ENCODE measurements at places on chromosomes 4 and X. TPM values are rescaled to one million over a fixed set of nuclear protein-coding genes. Genes with fewer than 3 reads are reported as not detected.

Gene OPRPN
- not detected for total RNA-seq

Gene GPR173
- total RNA-seq: 0.56 TPM

Gene DRP2
- total RNA-seq: not detected

Gene F8
- total RNA-seq: 37.5 TPM

Gene FRMPD4
- total RNA-seq: 0.15 TPM

Gene ARR3
- total RNA-seq: not detected

Gene AFAP1
- total RNA-seq: 21.0 TPM

Gene MEPE
- total RNA-seq: not detected

DNA sequence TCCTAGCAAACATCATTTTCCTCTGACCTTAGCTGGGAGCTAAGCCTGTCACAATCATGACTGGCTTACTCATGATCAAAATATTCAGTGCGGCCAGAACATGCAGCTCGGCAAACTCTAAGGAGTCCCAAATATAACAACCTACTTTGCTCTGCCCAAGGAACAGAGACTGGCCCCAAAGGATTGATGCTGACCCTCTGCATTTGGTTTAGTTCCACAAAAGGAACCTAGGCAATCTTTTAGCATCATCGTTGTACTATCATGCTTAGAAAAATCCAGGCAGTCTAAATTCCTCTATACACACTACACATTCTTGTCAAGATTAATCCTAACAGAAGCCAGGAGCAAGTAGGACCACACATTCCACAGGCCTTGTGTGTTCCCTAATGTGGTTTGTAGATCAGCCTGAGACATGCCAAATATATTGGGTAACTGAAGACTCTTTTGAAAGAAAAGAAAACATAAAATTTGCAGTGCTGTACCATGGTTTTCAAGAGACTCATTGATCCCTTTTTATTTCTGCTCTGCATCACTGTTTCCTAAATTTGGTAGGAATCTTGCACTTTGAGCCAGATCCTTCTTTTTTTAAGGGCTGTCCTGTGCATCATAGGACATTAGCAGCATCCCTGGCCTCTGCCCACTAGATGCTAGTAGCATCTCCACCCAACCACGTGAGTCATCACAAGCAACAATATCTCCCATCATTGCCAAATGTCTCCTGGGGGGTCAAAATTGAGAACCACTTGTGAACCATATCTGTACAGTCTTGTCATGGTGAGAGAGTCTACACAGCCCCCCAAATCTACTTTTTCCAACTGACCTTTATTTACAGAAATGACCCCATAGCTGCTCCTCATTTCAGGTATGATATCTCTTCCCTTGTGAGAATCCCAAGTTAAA is 17.6 kb upstream of the CC2D2A start:
- no peak overlapping the region for H3K27ac ChIP-seq
- no peaks in the 10 kb centered on the region for H3K27me3 ChIP-seq
- H3K4me1 ChIP-seq: peaks cover 32% of the 10 kb centered on the region
- H3K36me3 ChIP-seq: no peaks in the 10 kb centered on the region
- H3K4me3 ChIP-seq: no peak overlapping the region

GRCh38 chr4:137532869-137533236 is 559 bp upstream of the PCDH18 start:
- H3K4me3 ChIP-seq: peak overlapping the region; percentile 60
- no peaks in the 10 kb centered on the region for H3K27me3 ChIP-seq
- peak overlapping the region; percentile 72 for H3K27ac ChIP-seq

DNA sequence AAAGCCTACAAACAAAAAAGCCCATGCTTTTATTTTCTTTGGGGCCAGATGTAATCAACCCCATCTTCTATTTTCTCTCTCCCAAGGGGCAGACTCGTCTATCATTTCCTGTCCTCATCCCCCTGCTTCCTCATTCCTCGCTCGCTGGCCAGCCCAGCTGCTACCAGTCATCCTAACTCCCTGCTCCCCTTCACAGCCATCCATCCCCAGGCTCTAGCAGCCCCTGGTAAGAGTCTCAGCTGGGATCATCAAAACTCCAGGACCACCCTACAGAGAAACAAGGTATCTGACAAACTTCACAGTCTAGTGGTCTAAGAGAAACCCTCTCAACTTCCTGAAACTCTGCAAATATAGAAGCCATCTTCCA is 23.6 kb downstream of the SH3KBP1 start:
- no peaks in the 10 kb centered on the region for H3K27me3 ChIP-seq
- DNase-seq: no peak
- H3K4me3 ChIP-seq: no peak overlapping the region
- peaks cover 15% of the 10 kb centered on the region for H3K4me1 ChIP-seq

DNA sequence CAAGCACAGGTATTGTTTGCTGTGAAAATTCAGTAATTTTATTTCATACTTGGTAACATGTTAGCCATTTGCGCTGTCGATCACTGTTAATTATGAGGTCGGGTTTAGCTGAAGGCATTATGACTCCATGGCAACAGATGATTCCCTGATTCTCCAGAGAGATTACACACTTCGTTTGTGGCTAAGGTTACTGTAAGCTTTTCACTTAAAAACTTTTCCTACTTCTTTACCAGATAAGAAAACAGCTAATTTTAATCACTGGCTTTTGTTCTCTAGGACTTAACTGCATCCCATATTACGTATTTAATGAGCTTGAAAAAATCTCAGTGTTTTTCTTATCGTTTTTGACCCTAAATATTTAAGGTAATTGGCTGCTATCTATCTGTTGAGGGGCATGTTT is 2.1 kb downstream of the GSTCD start:
- no peaks in the 10 kb centered on the region for H3K27me3 ChIP-seq
- no peak overlapping the region for H3K27ac ChIP-seq
- no peaks in the 10 kb centered on the region for H3K36me3 ChIP-seq
- H3K4me3 ChIP-seq: no peak overlapping the region

DNA sequence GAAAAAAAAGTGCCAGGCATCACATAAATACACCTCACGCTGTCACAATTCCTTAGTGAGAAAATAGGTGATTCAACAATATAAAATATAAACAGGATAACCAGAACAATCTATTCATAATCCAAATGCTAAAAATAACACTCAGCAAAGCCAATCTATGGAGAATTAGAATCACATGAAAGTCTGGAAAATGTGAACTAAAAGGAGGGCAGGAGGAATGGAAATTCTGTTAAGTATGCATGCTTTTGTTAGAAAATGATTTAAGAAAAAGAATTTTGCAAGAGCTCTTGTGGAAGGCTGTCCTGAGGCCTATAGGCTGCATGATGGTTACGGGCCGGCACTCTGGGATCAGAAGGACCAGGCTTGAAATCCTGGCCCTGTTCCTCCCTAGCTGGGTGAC is 70.6 kb upstream of the PROM1 start:
- H3K4me1 ChIP-seq: no peaks in the 10 kb centered on the region
- DNase-seq: no peak
- no peaks in the 10 kb centered on the region for H3K36me3 ChIP-seq
- no peak overlapping the region for H3K27ac ChIP-seq
- no peaks in the 10 kb centered on the region for H3K27me3 ChIP-seq

DNA sequence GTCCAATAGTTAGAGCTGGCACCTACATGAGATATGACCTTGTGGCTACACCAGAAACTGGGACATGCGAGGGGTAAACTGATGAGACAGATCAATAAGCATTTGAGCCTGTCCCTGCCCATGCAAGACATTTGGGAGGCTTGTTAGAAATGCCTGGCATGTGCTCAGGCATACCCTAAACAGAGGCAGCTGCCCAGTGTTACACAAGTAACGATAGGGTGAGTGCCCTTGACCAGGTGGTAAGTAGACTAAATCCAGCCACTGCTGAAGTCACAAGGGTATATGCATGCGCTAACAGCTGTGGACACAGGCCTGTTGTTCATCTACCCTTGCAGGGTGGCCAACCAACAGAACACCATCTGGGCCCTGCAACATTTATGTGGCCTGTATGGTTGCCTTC is 56.1 kb upstream of the CCDC149 start:
- H3K27ac ChIP-seq: no peak overlapping the region
- H3K4me3 ChIP-seq: no peak overlapping the region
- H3K36me3 ChIP-seq: no peaks in the 10 kb centered on the region
- no peaks in the 10 kb centered on the region for H3K27me3 ChIP-seq

DNA sequence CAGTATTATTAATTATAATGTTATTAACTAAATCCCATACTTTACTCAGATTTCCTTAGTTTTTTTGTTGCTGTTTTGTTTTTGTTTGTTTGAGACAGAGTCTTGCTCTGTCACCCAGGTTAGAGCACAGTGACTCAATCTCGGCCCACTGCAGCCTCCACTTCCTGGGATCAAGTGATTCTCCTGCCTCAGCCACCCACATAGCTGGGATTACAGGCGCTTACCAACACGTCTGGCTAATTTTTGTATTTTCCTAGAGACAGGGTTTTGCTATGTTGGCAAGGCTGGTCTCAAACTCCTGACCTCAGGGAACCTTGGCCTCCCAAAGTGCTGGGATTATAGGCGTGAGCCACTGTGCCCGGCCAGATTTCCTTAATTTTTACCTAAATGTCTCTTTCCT is 72.2 kb downstream of the ANAPC4 start:
- no peak for DNase-seq
- no peak overlapping the region for H3K4me3 ChIP-seq

DNA sequence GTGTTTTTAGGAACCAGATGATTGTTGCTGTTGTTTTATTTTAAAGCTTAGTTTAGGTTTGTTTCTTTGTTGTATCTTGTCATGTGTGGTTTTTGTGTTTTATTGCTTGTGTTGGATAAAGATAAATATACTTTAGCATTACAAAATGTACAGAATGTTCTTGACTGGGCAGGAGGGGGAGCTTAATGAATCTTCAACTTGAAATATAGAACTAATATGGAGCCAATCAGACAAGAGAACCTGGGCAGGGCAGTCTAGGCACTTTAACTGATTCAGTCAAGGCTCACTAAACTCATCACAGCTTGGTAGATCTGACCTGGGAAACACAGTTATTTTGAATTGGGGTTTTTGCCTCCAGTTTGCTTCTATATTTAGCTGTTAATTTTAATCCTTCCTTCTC is 304.2 kb downstream of the ARHGAP24 start:
- DNase-seq: no peak
- H3K27ac ChIP-seq: peak overlapping the region; percentile 19
- H3K4me3 ChIP-seq: peak overlapping the region; percentile 27
- H3K27me3 ChIP-seq: no peaks in the 10 kb centered on the region

GRCh38 chrX:63394872-63395271 is 43.7 kb upstream of the SPIN4 start:
- H3K27ac ChIP-seq: no peak overlapping the region
- H3K4me1 ChIP-seq: no peaks in the 10 kb centered on the region
- DNase-seq: no peak
- H3K36me3 ChIP-seq: no peaks in the 10 kb centered on the region

DNA sequence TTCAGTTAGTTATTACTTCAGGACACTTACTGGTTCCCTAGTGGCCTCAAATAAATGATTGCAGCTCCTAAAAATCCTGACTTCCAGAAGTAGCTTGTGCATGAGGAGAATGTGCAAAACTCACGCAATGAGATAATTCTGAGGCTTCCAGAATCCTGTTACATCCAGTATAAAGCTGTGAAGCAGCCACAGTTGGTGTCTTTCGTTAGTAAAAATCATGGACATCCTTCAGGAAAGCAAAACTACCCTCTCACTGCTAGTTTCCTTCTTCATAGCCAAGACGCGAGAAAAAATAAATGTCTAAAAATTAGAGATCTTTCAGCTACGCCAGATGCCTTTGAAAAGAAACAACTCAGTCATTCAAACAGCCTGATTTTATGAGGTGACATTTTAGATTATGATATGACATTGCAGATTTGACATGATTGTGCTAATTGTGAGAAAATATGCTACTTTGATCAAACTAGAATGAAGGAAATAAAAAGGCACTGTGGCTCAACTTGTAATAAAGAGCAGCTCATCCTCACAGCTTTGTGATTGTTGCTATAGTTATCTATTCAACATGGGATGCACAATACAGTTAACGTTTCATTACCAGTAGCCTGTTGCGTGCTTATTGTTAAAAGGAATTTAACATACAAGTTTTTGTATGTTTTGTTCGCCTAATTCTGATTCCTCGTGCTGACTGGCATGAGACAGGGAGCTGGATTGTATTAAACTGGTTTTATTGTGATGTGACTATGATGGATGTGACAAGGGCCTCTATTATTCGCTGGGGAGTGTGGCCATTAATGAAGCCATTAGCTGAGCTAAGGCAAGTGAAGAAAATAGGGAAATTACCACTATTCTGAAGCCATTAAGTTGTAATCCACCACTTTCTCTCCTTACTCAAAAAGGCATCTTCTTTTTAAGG is 40.5 kb downstream of the AFF2 start:
- H3K4me1 ChIP-seq: no peaks in the 10 kb centered on the region
- no peak overlapping the region for H3K4me3 ChIP-seq
- H3K36me3 ChIP-seq: no peaks in the 10 kb centered on the region
- H3K27ac ChIP-seq: no peak overlapping the region
- no peaks in the 10 kb centered on the region for H3K27me3 ChIP-seq

- DNase-seq: no peak
- H3K27ac ChIP-seq: no peak overlapping the region
- no peak overlapping the region for H3K4me3 ChIP-seq
- H3K4me1 ChIP-seq: no peaks in the 10 kb centered on the region
- H3K27me3 ChIP-seq: no peaks in the 10 kb centered on the region
Measured at GRCh38 chr4:58175024-58175423, 1064.8 kb upstream of the IGFBP7 start.

GRCh38 chr4:4334798-4335520 is 44.9 kb downstream of the ZBTB49 start:
- H3K4me1 ChIP-seq: no peaks in the 10 kb centered on the region
- no peak overlapping the region for H3K4me3 ChIP-seq
- H3K27ac ChIP-seq: no peak overlapping the region
- no peaks in the 10 kb centered on the region for H3K27me3 ChIP-seq
- peak; percentile 77 for DNase-seq

GRCh38 chr4:183546376-183546775 is 41.5 kb downstream of the ING2 start:
- no peaks in the 10 kb centered on the region for H3K4me1 ChIP-seq
- H3K36me3 ChIP-seq: no peaks in the 10 kb centered on the region
- no peak overlapping the region for H3K4me3 ChIP-seq
- H3K27me3 ChIP-seq: peaks cover 5% of the 10 kb centered on the region

GRCh38 chr4:53306729-53307128 is 59.1 kb downstream of the SCFD2 start:
- H3K4me1 ChIP-seq: no peaks in the 10 kb centered on the region
- no peak overlapping the region for H3K4me3 ChIP-seq
- no peaks in the 10 kb centered on the region for H3K27me3 ChIP-seq
